ENCODE measurements at places on chromosomes 6 and 20.

DNA sequence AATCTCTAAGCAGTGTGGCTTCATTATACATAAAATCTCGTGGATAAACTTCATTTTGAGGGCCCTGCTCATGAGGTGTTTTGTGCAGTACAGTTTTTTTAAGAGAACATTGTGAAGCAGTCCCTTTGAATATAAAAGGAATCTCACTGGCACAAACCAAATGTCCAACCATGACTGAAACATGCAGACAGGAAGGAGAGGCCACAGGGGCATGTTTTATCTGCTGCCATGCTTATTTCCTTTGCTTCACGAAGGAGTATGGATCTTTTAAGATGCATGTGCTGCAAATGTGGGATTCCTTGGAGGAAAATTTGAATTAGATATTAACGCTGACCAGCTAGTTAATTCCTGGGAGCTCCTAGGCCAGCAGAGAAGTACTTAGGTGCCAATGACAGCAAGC is 192.3 kb downstream of the DST start:
- no peak for DNase-seq

- no peak for DNase-seq
These were observed 85.2 kb downstream of the BANF2 start for GRCh38 chr20:17785007-17785406.

GRCh38 chr6:121925024-121925423 is 474.4 kb upstream of the HSF2 start:
- no peak for DNase-seq

DNA sequence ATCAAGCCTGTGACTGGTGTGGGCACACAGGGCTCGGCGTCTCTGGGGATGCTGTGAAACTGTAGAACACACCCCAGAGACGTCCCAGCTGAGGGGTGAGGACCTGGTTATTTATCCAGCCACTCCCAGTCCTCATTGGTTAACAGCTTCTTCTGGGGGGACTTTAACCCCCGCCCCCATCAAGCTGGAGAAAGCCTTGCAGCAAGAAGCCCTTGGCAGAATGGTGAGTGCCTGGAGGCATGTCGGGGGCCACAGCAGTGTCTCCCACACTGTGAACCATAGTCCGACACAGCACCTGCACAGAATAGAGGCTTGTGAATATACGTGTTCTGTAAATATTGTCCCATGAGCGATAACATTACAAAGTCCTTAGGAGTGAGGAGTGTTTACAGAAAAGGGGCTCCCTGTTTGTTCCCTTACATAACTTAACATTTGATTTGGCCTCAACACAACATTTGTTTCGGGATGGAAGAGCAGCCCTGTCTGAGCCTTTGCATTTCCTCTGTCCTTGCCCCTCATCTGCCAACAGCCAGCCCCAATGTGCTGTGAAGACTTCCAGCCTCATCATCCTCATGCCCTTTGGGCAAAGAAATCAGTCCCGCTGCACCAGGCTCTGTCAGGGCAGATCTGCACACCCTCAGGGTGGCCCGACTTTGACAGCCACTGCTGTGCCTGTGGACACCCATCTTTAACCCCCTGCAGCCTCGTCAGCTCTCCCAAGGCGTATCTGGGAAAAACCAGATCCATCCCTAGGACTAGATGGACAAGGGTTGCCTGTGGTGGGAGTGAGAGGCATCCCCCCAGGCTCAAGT is 2.2 kb upstream of the RRBP1 start:
- no peak for DNase-seq
